ENCODE measurements at places on chromosomes 7 and 10.

GRCh38 chr7:33900501-33900900 lies 4.8 kb upstream of the BMPER start:
- no peak for DNase-seq

GRCh38 chr7:116653204-116653603 lies 18.8 kb upstream of the MET start:
- DNase-seq, result no peak

GRCh38 chr7:79175374-79175773 lies 278.1 kb downstream of the MAGI2 start:
- DNase-seq, result no peak

- DNase-seq, result no peak
Observed at GRCh38 chr10:73577788-73578187, 13.4 kb downstream of the USP54 start.

DNA sequence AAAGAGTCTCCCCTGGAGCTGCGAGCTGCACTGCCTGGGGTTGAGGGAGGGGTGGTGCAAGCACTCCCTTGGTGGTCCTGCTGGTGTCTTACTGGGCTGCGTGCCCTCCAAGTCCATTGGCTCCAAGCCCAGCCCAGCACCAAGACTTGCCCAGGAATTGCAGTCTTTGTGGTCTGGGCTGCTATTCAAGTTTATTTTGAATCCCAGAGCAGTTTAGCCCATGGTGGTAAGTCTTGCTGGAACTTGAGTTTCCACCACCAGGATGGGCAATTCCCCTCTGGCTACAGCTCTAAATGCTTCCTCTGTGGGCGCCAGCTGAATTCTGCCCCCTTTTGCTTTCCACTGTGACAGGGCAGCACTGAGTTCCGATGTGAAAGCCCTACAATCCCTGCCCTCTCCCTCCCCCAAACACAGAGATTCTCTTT lies 25.1 kb downstream of the GALNT11 start:
- DNase-seq, result no peak

DNA sequence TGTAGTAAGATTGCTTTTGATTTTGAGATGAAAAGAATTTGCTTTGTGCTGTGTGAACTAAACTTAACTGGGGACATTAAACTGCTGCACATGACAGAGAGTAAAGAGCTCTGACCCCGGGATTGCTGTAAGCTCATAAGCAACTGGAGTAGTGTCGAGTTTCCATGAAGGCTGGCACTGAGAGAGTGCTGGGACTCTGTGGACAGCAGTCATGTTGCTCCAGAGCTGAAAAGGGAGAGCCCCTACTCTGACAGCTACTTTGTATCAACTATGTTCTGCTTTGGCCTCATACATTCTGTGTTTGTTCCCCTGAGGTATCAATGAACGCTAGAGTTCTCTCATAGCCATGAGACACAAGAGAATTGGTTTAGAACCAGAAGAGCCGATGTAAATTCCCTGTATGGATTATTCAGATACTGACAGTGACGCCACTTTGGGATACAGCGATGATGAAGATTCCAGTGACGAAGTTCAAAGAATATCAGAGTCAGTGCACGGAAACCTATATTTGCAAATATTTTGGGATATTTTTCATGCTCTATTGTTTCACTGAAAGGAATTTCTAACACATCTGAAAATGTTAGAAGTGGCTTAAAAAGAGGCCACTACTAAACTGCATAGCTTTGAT lies 185.9 kb upstream of the DKK1 start:
- DNase-seq, result no peak

DNA sequence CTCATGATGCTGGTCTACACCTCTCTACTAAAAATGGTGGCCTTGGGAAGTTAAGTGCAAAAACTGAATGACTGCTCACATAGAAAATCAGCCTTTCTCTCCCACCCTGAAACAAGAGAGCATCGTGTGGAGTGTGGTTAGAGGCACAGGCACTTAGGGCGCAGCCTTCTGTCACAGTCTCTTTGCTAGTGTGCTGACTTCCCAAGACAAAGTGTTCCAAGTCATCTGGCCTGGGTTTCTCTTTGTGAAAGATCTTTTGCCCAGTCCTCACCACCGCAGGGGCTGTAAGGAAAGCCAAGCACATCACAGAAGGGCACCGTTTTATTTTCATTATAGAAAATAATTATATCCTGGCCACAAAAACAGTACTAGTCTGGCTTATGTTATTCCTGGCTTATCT lies 12.5 kb downstream of the STN1 start:
- DNase-seq, result no peak

GRCh38 chr10:61897671-61898434 lies 3.6 kb upstream of the ARID5B start:
- no peak for DNase-seq

GRCh38 chr7:116525298-116525912 lies 569 bp downstream of the CAV1 start:
- DNase-seq, result no peak

GRCh38 chr10:78805176-78805575 lies 263.6 kb upstream of the ZMIZ1 start:
- DNase-seq, result no peak

- no peak for DNase-seq
Observed at GRCh38 chr10:121076776-121077715, 225.9 kb downstream of the WDR11 start.

DNA sequence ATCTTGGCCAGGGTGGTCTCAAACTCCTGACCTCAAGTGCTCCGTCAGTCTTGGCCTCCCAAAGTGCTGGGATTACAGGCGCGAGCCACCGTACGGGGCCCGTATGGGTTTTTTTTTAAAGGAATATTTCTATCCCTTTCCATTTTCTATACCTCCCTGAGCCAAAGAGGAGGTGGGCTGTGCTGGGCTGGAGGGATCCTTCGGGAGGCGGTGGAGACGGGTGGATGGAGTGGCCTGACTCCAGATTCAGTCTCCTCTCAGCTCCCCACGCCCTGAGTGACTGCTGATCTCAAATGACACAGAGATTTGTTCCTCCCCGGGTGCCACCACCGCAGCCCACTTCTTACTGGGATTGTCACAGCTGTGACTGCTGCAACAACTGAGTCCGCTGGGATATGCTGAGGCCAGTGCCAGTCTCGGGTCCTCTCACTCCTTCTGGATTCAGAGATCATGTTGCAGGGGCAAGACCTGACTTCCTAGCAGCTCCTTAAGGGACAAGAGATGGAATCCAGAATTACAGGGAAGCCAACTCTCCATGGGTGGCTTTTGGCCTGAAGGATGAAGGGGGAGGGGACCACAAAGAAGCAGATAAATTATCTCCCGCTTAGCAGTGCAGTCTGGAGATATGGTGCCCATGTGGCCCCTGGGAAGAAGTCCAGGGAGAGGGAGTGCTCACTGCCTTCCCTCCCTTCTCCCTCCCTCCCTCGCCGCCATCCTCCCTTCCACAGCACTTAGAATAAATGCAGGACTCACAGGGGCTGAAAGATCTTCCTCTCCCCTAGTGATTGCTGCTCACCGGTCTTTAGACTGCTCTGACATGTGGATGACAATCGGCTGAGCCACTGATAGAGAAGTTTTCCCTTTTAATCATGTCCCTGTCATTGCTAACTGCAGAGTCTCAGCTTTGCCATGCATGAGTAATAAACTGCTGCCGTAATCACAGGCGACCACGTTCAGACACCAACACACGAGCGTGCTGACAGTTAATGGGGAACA lies 14.3 kb downstream of the GALNT17 start:
- DNase-seq, result no peak

DNA sequence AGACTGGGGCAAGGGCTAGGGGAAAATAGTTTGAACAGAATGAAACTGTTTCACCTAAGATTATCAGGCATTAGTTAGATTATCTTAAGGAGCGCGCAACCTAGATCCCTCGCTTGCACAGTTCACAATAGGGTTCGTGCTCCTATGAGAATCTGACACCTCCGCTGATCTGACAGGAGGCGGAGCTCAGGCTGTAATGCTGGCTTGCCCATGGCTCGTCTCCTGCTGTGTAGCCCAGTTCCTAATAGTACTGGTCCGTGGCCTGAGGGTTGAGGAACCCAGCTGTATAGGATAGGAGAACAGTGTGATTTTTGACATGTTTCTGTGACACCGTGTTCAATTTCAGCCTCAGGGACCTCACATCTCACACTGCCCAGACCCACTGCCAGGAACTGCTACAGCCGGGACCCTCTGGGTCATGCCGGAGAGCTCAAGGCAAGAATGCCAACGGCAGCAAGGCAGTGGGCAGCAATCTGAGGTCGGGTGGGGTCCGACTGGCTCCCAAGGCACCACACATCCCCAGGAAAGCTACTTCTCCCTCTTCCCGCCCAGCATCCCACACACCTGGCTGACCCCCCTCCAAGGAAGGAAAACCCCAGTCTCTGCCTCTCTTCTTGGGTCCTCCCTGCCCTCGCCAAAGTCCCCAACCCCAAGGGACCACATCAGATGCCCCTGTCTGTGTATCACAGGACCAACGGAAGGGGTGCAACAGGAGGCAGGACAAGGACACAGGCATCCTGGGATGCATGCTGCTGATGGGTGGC lies 31.7 kb downstream of the CAMK2B start:
- no peak for DNase-seq

- DNase-seq, result no peak
Observed at GRCh38 chr7:4225361-4225771, 456.7 kb upstream of the FOXK1 start.

DNA sequence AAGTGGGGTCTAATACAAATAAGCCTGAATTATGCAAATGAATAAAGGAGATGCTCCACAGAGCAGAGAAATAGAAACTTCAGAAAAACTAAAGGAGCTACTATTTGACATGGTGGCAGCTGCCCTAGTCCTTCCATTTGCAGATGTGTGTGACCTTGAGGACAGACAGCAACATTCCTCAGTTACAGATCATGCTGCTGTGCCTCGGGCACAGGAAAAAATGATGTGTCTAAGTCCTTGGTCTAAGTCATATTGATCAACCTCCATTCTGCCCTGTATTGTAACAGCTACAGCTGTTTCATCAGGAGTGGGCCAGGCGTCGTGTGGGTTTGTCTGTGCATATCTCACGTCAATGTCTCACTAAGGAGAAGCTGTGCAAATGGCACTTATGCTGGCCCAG lies 710.4 kb downstream of the TNS3 start:
- no peak for DNase-seq

- no peak for DNase-seq
Observed at GRCh38 chr7:143391462-143392404, 10.6 kb downstream of the ZYX start.

DNA sequence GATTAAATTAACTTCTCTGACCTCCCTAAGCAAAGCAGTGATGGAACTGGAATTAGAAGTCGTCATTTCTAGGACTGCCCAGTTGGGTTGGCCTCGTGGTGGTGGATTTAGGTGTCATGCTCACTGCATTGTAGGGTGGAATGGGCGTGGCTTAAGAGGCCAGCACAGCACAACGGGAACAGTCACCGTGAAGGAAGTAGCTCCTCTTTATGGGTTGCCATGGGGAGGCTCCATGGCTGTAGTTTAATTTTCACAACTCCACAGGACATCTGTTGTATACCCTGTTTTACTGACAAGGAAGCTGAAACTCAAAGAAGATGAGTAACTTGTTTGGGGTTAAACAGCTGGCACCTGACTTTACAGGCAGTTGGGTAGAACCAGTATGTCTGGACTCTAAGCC lies 208.3 kb downstream of the CELF2 start:
- DNase-seq, result no peak

DNA sequence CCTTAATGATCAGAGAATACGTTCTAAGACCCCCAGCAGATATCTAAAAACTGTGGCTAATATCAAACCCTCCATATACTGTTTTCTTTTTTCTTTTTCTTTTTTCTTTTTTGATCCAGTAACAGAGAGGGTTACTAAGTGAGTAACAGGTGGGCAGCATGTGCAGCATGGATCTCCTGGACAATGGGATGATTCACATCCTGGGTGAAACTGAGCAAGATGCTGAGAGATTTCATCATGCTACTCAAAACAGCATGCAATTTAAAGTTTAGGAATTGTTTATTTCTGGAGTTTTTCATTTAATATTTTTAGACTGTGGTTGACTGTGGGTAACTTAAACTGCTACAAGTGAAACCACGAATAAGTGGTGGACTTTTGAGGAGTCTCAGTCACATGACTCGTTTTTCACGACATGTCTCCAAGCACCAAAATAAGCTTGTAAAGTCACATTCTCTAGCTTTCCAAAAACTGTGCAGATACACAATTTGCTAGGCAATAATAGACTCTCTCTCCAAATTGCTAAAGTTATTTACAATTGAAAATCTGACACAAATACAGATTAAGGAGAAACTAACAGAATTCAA lies 716.2 kb downstream of the NXPH1 start:
- no peak for DNase-seq

GRCh38 chr10:97904018-97904381 lies 54.4 kb downstream of the GOLGA7B start:
- no peak for DNase-seq

GRCh38 chr7:66055321-66055956 lies 20.2 kb upstream of the ASL start:
- DNase-seq, result no peak

DNA sequence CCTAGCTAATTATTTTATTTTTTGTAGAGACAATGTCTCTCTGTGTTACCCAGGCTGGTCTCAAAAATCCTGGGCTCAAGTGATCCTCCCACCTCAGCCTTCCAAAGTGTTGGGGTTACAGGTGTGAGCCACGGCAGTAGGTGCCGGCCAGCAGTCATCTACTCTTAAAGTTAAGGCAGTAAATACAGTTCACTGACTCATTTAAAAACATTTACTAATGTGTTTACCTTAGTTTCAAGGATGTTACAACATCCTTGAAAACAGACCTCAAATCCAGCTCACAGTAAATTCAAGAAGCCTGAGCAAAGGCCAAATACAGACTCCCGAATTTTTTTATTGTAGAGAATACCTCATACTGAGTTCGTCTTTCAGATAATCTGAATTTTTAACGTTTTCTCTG lies 29.6 kb upstream of the ABCB4 start:
- no peak for DNase-seq

DNA sequence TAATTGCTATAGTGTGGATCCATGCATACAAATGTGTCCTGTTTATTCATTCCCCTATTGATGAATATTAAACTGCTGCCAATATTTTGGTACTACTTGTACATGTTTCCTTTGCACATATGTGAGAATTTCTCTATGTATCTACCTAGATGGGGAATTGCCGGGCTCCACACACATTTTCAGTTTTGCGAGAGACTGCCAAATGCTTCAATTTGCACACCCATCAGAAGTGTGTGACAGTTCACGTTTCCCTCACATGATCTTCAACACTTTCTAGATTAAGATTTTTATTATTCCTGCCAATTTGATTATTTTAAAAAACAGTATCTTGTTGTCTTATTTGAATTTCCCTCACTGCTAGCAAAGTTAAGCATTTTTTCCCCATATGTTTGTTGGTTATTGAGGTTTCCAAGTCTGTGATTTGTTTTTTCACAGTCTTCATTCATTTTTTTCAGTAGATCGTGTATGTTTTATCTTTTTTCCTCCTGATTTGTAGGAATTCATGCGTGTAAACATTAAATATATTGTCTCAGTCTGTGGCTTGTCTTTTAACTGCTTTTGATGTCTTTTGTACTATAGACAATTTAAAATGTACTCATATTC lies 2.4 kb upstream of the KLF14 start:
- no peak for DNase-seq

DNA sequence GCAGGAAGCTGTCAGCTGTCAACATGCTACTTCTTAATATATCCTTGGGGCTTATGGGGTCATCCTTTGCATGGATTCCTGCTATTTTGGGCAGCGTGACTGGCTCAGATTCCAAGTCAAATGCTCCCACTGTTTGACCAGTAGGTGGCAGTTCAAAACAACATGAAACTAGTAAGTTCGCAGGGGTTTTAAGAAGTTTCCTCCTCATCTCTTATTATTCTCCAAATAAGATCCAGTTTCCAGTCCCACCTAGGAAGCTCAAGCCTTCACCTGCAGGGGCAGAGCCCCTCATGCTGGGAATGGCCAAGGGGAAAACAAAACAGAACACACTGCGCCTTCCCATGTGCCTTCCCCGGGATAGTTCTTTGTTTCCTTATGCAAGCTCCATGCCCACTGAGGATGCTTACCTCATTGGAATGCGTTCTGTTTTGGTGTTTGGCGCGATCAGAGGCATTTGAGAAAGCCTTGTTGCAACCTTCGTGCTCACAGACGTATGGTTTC lies 259.8 kb downstream of the GLI3 start:
- DNase-seq, result no peak

Measured in activated naive CD4-positive, alpha-beta T cell (primary cell).